ENCODE measurements at places on chromosomes 3 and 15. TPM values are rescaled to one million over a fixed set of nuclear protein-coding genes. Genes with fewer than 3 reads are reported as not detected.

Gene AADAC
- not detected for total RNA-seq

Gene NPAP1
- not detected for total RNA-seq

Gene PLCB2
- 0.28 TPM for total RNA-seq

Gene PTPN23
- 4.5 TPM for total RNA-seq

Gene LYZL4
- not detected for total RNA-seq

Gene TERC
- total RNA-seq: 57.0 TPM

All from IMR-90 (cell line).